ENCODE measurements at places on chromosomes 16 and 17. TPM values are rescaled to one million over a fixed set of nuclear protein-coding genes. Genes with fewer than 3 reads are reported as not detected.

DNA sequence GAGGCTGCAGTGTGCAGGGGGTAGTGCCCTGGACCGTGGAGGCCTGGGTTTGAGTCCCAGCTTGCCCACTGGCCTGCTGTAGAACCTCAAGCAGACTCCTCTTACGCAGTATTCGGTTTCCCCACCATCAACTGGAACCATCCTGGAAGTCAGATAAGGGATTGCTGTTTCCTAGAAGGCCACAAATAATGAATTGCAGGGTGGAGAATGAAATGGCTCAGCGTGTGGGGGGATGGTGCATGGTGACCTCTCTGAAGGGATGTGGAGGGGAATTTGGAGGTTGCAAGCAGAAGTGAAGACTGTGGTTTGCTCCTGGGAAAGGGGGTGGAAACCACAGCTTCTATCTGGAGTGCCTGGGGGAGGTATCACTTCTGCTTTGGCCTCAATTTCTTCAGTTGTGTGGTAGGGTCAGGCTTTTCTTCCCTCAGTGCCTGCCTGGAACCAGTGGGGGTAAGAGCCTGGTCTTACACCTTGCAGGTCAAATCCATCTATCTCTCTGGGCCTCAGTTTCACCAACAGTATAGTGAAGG lies 1.7 kb downstream of the ADGRG5 start:
- no peak for DNase-seq

GRCh38 chr16:67943619-67944504 lies at the start of gene LCAT:
Gene LCAT, minus strand, starts transcription at chr16:67944120. Its CDS starts 19 bp downstream, at chr16:67944101.
- DNase-seq = no peak

DNA sequence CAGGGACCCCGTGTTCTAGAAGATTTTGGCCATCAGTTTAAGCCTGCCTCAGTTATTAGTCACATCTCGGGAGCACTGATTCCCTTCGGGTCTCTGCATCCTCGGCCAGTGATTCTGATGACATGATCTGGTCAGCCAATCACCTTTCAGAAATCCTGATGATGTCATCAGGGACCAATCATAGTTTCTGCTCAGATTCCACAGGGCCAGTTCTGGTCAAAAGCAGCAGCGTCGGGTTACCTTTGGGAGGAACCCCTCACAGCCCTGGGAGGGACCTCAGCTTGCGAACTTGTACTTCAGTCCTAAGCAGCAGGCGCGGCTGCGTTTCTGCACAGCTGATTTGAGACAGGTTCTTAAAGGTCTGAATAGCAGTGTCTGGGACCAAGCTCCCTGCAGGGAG lies 13.9 kb downstream of the KDM8 start:
- DNase-seq = no peak

GRCh38 chr16:9186061-9186460 lies 94.6 kb downstream of the HAPSTR1 start:
- no peak for DNase-seq

DNA sequence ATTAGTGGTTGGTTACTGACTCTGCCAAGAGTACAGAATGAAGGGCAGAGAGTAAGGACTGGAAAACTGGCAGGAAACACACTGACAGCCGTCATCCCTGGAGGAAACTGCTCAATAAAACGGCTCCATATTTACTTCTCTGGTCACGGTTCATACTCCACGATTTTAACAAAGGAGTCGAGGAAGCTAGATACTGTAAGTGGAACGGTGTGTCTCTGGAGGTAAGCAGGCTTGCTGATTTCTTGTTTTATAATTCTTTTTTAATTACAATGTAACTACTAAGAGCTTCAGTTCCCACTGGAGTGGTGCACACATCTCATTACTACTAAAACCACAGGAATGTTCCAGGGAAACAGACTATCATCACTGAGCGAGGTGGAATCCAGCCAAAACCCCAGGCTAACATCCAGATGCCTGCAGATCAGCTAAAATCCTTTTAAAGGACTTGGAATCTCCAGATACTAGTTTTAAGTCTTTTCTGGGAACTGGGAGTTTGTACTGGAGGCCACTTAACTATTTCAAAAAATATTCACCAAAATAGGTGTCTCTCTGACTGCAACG lies 17.8 kb downstream of the SERPINF1 start:
- no peak for DNase-seq

- no peak for DNase-seq
Observed at GRCh38 chr17:40451420-40451819, 8.2 kb downstream of the IGFBP4 start.

GRCh38 chr16:79093554-79093967 lies 507.0 kb downstream of the MAF start:
- DNase-seq = peak; percentile 61

- DNase-seq = no peak
Observed at GRCh38 chr16:27853651-27854050, 209.9 kb downstream of the GSG1L start.

DNA sequence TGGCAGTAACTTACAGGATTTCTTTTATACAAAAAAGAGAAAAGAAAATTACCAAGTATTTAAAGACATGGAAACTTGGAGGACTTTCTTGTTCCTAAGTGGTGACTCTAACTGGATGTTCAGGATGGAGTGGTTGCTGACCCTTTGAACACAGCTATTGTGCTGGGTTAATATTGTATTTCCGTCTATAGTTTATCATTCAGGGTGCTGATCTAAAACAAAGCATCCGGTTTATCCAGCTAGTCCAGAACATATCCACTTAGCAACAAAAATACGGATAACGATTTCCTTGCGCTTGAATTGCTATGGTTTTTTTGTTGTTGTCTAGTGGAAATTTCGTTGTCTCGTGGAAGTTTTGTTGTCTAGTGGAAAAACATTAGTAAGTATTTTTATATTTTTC lies 38.2 kb downstream of the SNTB2 start:
- DNase-seq = no peak

GRCh38 chr17:13306310-13306962 lies 288.6 kb upstream of the ELAC2 start:
- peak; percentile 31 for DNase-seq

- DNase-seq = no peak
Observed at GRCh38 chr17:68460146-68460545, 2.9 kb upstream of the WIPI1 start.

DNA sequence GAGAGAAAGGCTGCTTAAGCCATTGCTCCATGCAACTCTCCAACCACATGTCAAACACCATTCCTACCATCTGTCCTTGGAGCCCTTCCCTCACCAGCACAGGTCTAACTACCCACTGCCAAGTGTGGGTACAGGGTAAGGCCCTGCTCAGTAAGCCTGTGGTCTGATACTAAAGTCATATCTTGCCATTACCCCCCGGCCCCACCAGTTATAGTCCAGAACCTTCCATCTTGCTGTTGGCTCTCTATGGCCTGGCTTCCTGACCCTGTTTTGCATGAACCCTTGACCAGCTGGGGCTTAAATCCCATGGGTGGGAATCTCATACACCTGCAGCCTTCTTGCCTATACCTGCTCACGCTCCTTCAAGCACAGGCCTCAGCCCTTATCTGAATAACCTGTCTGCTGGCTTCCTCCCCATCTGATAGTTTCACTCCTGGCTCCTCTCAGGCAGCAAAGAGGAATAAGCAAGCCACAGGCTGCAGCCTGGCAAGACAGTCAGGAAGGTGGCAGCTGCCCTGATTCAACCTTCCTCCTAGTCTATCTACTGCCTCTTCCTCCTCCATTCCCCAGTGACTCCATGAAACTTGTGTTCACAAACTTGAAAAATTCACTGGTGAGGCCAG lies 64.1 kb downstream of the ZFHX3 start:
- DNase-seq = no peak

- DNase-seq = no peak
Observed at GRCh38 chr17:1183171-1183873, 3.5 kb upstream of the ABR start.

GRCh38 chr17:1267471-1267943 lies 2.7 kb upstream of the BHLHA9 start:
- no peak for DNase-seq

DNA sequence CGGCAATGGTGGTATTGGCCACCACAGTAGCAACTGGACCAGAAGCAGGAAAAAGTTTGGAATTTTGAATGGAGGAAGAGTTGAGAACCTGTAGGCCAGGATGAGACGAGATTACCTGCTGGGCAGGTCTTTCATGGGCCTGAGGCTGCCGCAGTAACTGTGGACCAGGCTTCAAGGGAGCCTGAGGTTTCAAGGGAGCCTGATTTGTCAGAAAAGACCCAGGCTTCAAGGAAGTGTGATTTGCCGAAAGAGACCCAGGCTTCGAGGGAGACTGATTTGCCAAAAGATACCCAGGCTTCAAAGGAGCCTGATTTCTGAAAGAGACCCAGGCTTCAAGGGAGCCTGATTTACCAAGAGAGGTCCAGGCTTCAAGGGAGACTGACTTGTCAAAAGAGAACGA lies 66.6 kb upstream of the ARL4D start:
- no peak for DNase-seq

GRCh38 chr17:34769049-34769448 lies 189.7 kb downstream of the TMEM132E start:
- DNase-seq = no peak

- DNase-seq = no peak
Observed at GRCh38 chr16:22764662-22765327, 49.2 kb upstream of the HS3ST2 start.

GRCh38 chr17:48539177-48539576 lies 5.7 kb downstream of the HOXB2 start:
- no peak for DNase-seq

GRCh38 chr17:14750866-14751265 lies 450.0 kb downstream of the HS3ST3B1 start:
- no peak for DNase-seq

DNA sequence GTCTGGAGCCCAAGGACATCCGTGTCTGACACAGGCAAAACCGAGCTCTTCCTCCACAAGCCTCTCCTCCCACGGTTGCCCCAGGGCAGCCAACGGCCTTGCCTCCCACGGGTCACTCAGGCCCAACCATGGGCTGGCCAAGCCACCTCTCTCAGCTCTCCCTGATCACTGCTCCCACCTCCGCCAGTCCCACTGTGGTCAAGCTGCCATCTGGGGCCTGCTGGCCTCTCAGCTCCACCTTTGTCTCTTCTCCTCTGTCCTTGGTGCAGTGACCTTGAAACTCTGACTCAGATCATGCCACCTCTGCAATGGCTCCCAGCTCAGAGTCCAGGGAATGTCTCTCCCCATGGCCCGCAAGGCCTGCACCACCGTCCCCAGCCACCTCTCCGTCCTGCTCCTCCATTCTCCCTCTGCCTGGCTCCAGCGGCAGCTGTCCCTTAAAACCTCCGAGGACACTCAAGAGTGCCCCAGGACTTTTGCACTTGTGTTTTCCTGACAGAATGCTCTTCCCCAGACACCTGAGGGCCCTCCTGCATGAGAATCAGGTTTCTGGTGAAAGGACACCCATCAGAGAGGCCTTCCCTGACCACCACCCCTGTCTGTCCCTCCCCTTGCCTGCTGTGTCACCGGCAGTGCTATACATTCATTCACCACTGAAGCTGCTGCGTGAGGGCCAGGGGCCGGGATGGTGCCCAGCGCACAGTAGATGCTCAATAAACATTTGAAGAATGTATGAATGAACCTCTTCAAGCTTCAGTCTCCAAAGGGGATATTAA lies 19.3 kb downstream of the PEMT start:
- no peak for DNase-seq

DNA sequence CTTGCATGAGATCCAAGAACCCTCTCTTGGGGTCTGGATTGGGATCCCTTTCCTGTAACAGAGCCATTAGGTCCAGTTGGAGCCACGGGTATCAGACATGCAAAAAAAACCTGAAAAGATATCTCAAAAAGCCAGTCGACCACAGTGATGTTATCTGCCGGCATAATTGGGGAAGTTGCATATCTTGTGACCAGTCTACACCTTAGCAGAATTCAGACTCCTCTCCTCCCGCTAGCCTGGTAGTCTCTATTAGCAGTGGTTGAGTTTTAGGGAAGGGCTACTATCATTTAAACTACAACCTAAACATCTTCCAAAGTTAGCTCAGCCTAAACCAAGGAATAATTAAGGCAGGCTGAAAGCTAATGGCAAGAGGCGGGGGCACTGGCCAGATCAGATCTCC lies 16.2 kb upstream of the PSMD7 start:
- no peak for DNase-seq

The PLCG2 gene
- total RNA-seq = 3.8 TPM

The ZSCAN10 gene
- 0.81 TPM for total RNA-seq

The PLK1 gene
- 1.6 TPM for total RNA-seq

The RHOT1 gene
- total RNA-seq = 22.9 TPM

The SOX8 gene
- 1.1 TPM for total RNA-seq

The TTYH2 gene
- 23.3 TPM for total RNA-seq

The STX1B gene
- total RNA-seq = 0.74 TPM

The TNFRSF13B gene
- 3.1 TPM for total RNA-seq

The TBC1D3K gene
- not detected for total RNA-seq

All from CD4-positive, CD25-positive, alpha-beta regulatory T cell (primary cell).